Nephron progenitor cell (in vitro differentiated cells): ENCODE measurements at places on chromosomes 12 and 14.

DNA sequence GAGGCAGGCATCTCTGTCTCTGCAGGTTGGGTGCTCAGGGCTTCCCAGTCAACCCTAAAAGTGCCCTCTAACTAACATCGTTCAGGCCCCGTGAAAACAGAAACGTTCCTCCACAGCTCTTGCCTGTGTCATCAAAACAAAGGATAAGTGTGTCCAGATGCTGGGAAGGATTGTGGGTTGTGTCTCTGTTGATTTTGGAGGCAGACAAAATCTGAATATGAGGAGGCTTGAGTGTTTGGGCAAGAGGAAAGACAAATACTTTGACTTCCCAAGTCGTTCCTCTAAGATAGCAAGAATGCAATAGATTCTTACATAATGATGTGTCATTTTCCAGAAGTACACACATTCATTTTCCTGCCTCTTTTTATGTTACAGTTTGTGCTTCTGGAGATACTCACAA lies 52.9 kb downstream of the SERPINA3 start:
- DNase-seq: no peak

DNA sequence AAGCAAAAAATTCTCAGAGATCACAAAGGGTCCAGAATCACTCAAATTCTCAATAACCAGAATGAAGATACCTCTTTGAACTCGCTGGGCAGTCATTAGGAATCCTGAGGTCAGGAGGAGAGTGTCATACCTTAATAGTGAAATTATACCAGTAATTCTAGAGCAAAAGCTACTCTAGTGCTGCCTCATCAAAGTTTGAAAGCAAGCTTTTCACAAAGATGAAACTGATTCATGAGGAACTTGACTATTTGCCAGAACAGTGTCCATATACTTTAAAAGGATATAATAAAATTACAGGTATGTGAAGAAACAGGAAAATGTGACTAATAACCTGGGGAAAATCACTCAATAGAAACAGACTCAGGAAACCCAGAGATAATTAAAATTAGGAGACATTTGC lies 44.5 kb downstream of the EML5 start:
- no peak for DNase-seq

DNA sequence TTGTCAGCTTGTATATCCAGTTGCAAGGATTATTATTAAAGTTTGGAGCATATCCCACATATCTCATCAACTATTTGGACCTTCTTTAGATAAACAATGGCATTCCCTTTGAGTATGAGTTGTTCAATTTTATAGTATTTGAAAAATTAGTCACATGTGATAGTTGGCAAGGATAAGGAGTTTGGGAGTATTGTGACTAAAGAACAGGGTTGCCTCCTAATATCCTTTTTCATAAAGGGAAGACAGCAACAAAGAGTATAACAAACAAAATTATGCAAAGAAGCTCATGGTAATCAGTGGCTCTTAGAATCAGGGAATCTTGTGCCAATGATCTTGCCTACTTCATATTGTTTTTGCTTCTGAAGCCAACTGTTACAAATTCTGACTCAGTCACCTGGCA lies 31.2 kb upstream of the KCNH5 start:
- DNase-seq: no peak

DNA sequence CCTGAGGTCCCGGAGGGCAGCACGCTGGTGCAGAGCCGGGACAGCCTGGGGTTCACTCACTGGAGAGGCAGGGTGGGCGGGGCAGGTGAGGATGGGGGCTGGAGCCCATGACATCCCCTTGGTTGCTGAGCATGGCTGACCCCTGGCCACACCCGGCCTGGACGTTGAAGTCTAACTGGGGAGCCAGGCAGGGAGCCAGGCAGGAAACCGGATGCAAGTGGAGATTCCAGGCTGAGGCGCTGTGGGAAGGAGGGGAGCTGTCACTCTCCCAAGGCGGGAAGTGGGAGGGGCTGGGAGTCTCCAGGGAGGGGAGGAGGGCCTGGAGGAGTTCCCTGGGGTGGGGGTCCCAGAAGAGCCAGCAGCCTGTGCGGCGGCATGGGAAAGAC lies 7.7 kb upstream of the INF2 start:
- peak; percentile 77 for DNase-seq

GRCh38 chr12:64691227-64691794 lies 67.9 kb downstream of the GNS start:
- peak; percentile 25 for DNase-seq

DNA sequence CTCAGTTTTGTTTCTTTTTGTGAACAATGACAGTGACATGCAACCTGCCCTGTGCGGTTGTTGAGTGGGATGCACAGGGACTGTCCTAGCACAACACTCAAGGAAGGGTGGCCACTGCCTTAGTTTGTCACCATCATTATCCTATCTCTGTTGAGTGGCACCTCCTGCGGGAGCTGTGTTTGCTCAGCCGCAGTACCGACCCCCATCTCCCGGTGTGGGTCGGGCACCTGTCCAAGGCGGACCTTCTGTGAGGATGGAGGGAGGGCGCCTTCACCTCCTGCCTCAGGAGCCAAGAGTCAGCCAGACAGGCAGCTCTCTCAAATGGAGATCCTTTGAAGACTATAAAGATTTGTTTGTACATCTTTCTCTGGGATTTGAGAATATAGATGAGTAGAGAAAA lies 142.1 kb downstream of the TSPAN9 start:
- no peak for DNase-seq
